ENCODE measurements at places on chromosomes 2 and 18. TPM values are rescaled to one million over a fixed set of nuclear protein-coding genes. Genes with fewer than 3 reads are reported as not detected.

The CNTNAP5 gene
- total RNA-seq, result not detected

GRCh38 chr18:54210463-54210862 lies 14.0 kb downstream of the MBD2 start:
- no peak overlapping the region for H3K4me3 ChIP-seq
- no peak overlapping the region for H3K27ac ChIP-seq
- no peaks in the 10 kb centered on the region for H3K36me3 ChIP-seq

DNA sequence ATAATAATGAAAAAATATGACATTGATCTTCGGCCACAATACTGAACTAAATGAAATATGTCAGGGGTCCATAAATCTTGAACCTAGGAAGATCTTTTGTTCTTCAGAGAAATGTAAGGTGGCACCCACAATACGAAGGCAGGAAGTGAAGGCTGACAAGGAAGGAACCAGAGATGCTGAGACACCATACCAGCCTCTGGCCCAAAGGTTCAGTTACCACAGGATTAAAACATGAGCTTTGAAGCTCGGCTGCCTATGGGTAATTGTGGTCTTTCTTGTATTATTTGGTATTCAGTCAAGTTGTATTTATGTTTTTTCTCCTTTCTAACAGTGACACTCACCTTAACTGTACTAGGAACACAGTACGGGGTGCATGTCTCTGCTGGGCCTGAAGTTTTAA lies 448.8 kb upstream of the SETBP1 start:
- H3K27ac ChIP-seq, result no peak overlapping the region
- peaks cover 14% of the 10 kb centered on the region for H3K4me1 ChIP-seq
- DNase-seq, result no peak
- H3K36me3 ChIP-seq, result no peaks in the 10 kb centered on the region
- H3K27me3 ChIP-seq, result no peaks in the 10 kb centered on the region

DNA sequence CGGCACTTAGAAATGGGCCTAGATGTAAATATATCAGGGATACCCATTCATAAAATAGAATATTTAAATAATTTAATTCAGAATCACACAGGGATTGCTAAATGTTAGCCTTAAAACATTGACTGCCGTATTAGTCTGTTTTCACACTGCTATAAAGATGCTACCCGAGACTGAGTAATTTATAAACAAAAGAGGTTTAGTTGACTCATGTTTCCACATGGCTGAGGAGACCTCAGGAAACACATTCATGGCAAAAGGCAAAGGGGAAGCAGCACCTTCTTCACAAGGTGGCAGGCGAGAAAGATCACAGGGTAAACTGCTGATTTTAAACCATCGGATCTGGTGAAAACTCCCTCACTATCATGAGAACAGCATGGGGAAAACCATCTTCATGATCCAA lies 223.6 kb upstream of the GULP1 start:
- no peak overlapping the region for H3K27ac ChIP-seq
- peaks cover 5% of the 10 kb centered on the region for H3K36me3 ChIP-seq
- H3K27me3 ChIP-seq, result no peaks in the 10 kb centered on the region
- no peaks in the 10 kb centered on the region for H3K4me1 ChIP-seq
- H3K4me3 ChIP-seq, result no peak overlapping the region
- DNase-seq, result no peak

The RUFY4 gene
- total RNA-seq, result not detected

All from chondrocyte (in vitro differentiated cells).